ENCODE measurements at places on chromosomes 7 and 10. TPM values are rescaled to one million over a fixed set of nuclear protein-coding genes. Genes with fewer than 3 reads are reported as not detected.
A peak's percentile ranks its signal among the peaks of the same experiment; 100 is the strongest.

GRCh38 chr10:50396491-50397311, 145.4 kb upstream of the ASAH2 start:
- DNase-seq = peak; percentile 75

GRCh38 chr10:78524941-78525340, 491.3 kb downstream of the RPS24 start:
- DNase-seq = no peak

- no peak for DNase-seq
These were observed 17.7 kb upstream of the ZNF365 start for GRCh38 chr10:62356447-62356846.

DNA sequence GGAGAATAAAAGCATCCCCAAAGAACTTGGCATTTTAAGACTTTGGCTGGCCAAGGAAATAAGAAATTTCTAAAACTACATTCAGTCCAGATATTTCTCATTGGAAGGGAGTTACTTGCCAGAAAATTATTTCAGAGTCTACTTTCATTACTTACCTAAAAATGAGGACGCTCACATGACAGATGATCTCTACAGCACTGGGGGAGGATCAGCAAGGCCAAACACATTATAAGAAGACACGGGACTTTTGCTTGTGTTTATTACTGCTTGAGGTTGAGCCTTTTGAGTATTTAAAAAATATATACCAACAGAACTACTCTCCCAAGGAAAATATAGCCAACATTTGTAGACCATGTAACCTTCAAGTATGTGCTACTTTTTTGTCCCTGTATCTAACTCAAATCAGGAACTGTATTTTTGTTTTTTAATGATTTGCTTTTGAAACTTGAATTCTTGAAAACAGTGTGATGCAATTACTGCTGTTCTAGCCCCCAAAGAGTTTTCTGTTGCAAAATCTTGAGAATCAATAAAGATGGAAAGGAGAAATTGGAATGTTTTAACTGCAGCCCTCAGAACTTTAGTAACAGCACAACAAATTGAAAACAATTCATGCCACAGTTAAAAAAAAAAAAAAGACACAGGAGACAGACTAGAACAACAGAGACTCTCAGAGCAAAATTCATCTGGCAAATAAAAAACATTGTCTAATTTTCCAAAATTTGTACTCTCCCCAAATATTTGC, 128.1 kb downstream of the ZNF438 start:
- DNase-seq = no peak

DNA sequence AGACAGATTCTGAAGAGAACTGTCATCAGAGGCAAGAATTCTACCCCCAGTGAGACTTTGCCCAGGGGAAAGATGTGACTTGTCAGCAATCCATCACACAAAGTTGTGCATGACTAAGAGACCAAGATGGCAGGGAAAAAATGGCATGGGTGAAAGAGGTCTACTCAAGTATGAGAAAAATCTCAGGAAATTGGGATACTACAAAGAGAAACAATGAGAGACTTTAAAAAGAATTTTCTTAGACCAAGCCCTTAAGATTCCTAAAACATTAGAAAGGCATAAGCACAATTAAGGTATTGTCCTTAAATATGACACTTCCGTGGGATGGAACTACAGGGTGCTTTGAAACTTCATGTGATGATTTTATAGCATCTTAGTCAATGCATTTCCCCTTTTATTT, 45.6 kb upstream of the PDE1C start:
- DNase-seq = peak; percentile 93

DNA sequence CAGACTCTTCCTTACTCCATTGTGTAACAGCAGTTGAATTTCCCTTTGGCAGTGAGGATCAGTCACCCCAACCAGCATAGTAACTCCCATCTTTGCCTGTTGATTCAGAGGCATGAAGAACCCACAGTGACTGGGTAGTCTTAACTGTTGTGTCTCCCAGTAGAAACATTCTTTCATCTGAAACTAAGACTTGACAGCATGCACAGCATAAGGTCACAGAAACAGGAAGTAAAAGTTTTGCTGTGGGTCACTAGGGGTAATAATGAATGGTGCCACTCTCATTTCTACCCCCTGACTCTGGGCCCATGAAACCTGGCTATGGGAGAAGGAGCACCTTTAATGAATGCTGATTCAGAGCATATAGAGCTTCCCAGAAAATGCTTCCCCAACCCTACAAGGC, 8.3 kb upstream of the FRMPD2 start:
- DNase-seq = no peak

- DNase-seq = no peak
These were observed 115.4 kb downstream of the MLLT10 start for GRCh38 chr10:21649454-21649872.

DNA sequence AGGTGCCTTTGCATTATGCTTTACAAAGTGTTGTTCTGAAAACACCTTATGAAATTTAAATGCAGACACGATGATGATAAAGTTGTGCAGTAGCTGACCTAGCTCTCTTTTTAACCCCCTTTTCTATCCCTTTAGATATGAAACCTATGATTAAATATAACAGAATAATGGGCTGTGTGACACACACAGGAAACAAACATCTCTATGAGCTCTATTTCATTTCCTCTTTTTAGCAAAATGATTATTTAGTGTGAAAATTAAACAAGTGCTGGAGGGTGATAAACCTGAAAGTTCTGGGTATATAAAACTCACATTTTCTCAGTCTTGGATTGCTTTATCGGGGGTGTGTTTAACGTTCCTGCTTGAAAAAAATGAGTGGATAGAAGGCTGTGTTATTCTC, 1310.5 kb upstream of the CELF2 start:
- no peak for DNase-seq

- DNase-seq = peak; percentile 25
These were observed 13.5 kb downstream of the GCC1 start for GRCh38 chr7:127571741-127572505.

DNA sequence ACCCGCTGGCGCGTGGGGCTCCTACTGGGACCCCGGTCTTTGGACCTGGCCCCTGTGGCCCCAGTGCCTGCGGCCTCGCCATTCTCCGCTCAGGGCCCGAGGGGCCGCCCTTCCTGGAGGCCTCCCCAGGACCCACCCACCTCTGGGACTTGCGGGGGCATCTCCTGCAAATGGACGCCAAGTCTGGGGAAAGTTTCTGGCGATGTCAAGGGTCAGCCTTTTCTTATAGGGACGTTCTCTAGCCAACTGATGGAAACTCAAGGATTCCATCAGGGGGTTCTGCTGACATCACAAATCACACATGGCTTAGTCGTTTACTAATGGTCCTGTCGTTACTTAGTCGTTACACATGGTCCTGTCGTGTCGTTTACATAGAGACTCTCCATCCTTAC, 57.7 kb upstream of the RHOBTB1 start:
- DNase-seq = no peak

DNA sequence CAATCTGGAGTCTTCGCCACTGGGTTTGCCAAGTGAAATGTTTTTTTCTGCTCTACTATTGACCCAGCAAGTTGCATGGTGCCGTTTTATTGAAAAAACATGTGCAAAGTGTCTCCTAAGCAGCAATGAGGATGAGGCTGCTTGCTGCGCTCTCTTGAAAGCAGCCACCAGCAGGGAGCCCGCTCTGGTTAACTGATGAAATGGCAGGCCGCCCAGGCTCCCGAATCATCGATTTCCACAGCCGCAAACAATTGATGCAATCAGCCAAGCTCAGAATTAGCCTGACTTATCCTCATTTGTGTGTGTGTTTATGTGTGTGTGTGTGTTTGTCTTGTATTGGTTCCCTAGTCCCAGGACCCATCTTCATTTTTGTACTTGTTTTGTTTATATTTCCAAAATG, 22.2 kb upstream of the LYZL1 start:
- peak; percentile 22 for DNase-seq

DNA sequence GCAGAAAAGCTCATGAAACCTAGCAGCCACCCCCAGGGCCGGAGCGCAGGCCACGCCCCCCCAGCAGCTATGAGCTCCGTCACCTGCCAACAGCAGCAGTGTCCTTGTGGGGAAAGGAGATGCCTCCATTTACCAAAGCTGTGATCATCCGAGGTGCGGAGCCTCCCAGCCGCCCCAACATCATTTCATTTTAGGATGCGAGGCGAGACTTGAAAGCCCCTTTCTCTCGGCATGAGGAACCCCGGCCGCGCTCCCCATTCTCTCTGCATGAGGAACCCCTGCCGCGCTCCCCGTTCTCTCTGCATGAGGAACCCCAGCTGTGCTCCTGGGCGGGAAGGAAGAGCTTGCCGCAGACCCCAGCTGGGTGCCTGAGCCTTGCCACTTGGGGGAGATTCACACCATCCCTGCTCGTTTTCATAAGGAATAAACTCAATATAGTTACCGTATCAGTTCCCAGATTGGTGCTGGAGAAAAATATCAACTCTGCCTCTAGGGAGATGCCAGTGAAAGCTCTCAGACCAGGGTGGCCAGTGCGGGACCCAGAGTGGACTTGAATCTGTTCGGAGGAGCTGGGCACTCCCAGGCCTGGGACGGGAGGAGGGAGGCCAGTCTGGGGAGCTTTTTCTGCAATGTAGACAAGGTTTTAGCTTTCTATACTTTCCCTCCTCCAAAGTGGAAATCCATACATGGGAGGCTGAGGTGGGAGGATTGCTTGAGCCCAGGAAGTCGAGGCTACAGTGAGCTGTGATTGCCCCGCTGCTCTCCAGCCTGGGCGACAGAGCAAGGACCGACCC, 35.0 kb downstream of the JAKMIP3 start:
- DNase-seq = no peak

- no peak for DNase-seq
These were observed 1136.4 kb downstream of the TYW1 start for GRCh38 chr7:68133045-68133444.

DNA sequence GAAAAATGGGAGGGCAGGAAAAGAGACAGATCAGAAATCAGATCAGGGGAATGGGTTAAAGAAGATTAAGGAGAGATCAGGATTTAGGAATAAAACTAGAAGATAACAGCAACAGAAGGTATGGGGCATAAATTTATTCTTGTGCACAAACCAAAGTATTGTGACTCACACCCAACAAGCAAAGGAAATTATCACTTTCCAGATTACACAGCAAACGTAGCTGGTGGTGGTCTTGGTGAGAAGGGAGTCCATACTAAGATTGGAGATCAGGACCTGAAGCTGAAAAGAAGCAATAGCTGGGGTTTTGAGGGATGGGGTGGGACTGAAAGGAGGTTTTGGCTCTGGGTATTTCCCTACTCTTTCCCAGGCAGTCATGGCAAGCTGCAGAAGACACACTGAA, 3.5 kb upstream of the MYOZ1 start:
- DNase-seq = no peak

DNA sequence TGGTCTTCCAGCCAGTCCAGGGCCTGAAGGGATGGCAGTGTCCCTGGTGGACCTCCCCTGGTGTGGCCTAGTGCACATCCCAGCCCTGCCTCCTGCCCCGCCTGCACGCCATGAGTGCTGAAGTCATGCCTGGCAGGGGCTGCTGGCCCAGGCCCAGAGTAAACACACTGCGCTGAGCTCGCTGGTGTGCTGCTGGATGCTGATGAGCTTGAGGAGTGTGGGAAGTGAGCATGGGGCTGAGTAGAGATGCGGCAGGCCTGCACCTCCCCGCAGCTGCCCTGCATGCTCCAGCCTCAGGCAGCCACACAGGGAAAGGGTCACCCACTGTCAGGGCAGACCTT, 43.2 kb downstream of the HTRA1 start:
- DNase-seq = peak; percentile 92

DNA sequence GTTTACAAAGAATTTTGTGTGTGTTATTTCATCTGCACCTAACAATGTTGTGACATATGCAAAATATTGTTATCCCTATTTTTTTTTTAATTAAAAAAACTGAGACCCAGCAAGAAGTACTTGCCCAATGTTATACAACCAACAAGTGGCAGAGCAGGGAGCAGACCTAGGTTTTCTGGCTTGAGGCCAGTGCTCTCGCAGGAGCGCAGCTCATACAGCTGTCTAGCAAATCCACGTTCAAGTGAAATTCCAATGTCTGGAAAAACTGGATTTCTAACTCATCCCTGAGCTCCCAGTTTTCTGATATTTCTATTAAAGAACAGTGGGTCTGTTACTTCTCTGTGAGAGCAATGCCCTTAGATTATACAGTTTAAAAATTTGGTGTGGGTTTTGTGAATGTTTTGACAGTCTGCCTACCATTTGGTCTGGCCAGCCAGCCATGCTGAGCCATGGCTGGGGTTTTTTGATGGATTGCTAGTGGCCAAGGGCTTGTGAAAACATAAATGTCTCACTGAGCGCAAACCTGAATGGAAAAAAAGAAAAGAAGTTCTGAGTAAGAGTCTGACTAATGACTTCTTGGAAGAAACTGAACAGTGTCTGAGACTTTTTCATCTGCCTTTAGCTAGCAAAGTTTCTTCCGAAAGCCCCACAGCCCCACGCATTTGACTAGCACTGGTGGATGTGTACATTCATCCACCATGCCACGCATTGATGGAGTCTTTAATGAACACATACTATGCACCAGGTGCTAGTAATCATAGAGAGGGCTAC, 15.4 kb upstream of the PRF1 start:
- DNase-seq = peak; percentile 95

- DNase-seq = no peak
These were observed 68.6 kb upstream of the CACUL1 start for GRCh38 chr10:118823256-118823907.

GRCh38 chr10:71312811-71313789, 6.0 kb upstream of the SLC29A3 start:
- peak; percentile 56 for DNase-seq

- no peak for DNase-seq
These were observed 51.9 kb downstream of the CLRN3 start for GRCh38 chr10:127840884-127841283.

- no peak for DNase-seq
These were observed 332.1 kb downstream of the WDR11 start for GRCh38 chr10:121183236-121183635.

DNA sequence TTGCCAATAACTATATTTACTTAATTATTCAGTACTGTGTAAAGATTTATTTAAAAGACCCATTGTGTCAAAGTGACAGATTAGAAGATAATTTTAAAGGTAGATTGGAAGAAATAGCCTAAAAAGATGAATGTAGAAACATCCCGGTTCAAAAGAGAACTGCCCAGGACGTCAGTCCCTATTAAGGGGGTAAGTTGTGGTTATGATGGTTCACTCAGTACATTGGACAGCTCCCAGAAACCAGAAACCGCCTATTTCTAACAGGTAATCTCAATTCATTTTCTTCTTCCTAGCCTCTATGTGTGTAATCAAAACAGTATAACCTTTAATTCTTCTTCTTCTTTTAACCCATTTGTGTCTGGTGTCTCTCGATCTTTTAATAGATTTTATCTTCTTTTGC, 1.5 kb upstream of the FERD3L start:
- peak; percentile 16 for DNase-seq

TEX36 gene
- not detected for total RNA-seq

ATG9B gene
- total RNA-seq = 1.8 TPM

SRRM3 gene
- 2.7 TPM for total RNA-seq

PHKG1 gene
- not detected for total RNA-seq

C10orf67 gene
- 0.46 TPM for total RNA-seq

ZNF425 gene
- 7.1 TPM for total RNA-seq

OR2A5 gene
- not detected for total RNA-seq

PTPRN2 gene
- total RNA-seq = not detected

NUP42 gene
- total RNA-seq = 36.9 TPM

MRC1 gene
- 0.05 TPM for total RNA-seq

CYP26C1 gene
- not detected for total RNA-seq

ADAM12 gene
- 126 TPM for total RNA-seq
